Activated gamma-delta T cell treated with anti-CD3 and anti-CD28 coated beads, Interleukin-2, amount 50 U/mL, for 16 hours (primary cell): ENCODE measurements at places on chromosomes 4 and X.

DNA sequence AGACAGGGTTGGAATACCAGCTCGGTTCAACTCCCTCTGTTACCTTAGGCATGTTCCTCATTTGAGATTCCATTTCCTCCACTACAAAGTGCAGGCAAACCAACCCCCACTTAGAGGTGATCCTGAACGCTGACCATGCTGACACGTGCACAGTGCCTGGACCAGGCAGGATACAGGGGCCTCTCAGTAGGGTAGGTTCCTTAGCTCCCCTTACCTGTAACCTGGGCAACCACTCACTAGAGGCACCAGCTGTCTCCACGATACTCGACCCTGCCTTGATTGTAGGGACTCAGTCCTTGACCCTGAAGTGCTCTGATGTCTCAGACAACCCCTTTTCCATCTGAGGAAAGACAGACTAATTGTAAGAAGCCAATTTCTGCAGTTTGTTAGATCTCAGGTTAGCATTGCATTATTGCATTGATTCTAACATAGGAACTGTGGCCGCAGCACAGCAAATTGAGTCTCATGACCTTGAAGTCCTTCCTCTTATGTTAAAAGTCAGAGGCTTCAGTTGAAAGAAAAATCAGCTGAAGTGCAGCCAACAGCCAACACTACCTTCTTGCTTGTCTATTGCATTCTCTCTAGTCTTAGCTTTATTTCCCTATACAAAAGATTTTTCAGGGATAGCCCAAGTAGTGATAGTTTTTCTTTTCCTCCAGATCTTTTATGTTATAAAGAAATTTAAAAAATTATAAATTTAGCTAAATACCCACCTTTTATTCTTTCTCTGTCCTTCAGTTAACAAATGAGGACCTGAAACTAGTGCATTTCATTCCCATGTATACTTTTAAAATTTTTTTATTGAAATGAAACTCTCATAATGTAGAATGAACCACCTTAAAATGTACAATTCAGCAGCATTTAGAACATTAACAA, 11.2 kb upstream of the C1QTNF7 start:
- no peak for DNase-seq

GRCh38 chr4:132958457-132959263, 190.4 kb upstream of the PCDH10 start:
- no peak for DNase-seq

- no peak for DNase-seq
These were observed 83.1 kb upstream of the LANCL3 start for GRCh38 chrX:37488323-37488722.

GRCh38 chr4:87026800-87027495, 92.1 kb downstream of the AFF1 start:
- DNase-seq, result no peak

GRCh38 chr4:183110244-183110643, 11.2 kb downstream of the WWC2 start:
- DNase-seq, result no peak

DNA sequence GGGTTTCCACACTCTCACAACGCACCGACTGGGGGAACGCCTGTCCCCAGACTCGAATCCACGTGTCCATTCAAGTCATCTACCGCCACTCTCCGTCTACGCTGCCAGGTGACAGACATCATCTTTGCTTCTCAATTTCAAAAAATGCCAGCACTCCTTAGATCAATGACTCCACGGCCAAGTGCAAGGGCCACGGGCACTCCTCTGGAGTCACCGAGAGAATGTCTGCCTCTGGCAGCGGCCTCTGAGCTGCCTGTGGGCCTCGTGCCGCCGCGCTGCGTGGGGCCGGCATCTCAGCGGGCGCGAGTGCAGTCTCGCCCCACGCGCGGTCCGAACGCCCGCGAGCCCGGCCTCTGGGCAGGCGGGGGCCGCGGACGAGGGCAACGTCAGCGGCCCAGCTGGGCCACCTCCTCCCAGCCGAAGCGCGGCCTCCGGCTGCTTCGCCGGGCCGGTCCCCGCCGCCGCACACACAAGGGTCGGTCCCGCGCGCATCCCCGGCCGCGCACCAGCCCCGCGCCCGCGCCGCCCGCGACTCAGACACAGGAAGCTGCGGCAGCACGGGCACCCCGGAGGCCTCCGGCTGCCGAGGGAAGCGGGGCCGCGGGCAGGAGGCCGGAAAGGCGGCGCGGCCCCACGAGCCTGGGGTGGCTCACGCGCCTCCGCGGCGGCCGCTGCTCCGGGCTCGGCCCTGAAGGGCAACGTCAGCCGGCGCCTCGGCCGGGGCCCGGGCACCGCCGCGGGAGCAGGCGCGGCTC, 450 bp downstream of the ACSL1 start:
- peak; percentile 20 for DNase-seq

DNA sequence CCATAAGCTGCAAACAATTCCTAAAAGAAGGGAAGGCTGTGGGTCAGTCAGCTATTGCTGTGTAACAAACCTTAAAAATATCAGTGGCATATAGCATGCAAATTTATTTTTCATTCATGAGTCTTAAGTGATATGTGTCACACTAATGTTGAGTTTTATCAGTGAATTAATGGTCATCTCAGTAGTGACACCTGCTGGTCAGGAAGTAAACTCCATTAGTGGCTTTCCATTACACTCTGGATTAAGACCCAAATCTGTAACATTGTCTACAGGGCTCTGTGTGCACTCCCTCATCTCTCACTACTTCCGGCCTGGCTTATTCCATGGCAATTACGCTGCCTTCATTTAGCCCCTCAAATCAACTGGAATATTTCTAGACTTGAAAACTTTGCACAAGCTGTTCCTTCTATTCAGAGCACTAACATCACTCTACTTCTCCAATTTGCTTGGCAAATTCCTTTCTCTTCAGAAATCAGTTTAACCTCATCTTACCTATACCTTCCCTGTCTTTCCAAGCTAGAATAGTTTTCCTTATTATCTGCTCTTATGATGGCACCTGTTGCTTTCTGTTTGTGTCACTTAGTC, 217.3 kb upstream of the TAPT1 start:
- DNase-seq, result no peak

DNA sequence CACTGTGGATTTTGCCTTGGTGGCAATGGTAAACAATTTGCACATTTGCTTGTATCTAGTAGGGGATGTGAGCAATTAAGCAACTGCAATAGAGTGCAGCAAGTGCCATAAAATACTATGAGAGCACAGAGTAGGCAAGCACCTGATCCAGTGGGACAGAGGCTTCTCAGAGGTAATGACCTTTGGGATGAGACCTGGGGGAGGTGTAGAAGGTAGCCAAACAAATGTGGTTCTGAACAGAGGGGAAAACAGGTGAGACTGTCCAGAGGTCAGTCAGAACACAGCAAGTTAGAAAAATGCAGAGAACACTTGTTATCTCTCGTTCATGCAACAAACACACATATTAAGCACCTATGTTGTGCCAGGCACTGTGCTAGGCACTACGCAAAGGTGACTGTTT, 21.4 kb upstream of the ANK2 start:
- no peak for DNase-seq
